ENCODE measurements at places on chromosomes 1 and 21.

DNA sequence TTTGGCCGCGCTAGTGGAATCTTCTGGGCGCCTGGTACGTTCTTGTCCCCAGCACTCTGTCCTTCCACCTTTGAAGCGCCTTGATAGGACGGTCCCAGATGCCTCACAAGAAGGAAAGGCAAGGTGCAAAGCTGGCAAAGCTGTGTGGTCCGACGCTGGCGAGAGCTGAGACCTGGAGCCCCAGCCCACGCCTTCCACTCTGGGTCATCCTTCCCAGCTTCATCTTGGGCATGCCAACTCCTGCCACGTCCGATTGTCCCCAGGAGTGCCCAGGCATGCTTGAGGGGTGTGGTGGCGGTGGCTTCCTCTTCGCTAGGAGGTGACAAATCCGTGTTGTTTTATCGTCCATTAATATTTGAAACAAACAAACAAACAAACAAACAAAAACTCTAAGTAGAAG, 123.9 kb upstream of the DPYD start:
- DNase-seq = no peak

DNA sequence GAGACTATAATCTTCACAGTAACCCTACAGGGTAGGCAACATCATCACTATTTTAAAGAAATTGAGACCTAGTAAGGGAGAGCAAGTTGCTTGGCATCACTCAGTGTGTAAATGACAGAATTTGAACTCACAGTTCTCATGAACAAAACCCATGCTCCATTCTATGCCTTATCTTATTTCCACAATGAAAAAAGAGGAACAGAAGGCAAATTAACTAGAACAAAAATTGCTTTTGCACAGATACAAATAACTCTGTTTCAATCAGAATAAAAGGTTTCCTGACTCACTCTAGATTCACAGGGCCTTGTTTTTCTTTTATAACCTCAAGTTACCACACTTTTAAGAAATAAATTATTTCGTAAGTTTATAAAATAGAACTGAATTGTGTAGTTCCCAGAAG, 90.1 kb downstream of the UCHL5 start:
- DNase-seq = no peak

DNA sequence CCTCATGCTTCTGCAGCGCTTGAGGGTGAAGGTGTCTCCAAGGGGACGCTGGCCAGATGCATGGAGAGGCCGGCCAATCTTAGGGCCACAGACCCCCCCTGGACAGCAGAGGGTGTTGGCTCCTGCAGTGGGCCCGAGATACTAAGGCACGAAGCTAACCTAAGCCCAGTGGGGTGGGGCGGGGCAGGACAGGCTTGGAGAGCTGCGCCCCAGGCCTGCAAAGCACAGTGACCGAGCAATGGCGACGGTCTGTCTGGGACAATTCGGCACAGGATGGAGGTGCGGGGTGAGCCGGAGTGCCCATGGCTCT, 1.3 kb downstream of the FNDC10 start:
- DNase-seq = no peak

DNA sequence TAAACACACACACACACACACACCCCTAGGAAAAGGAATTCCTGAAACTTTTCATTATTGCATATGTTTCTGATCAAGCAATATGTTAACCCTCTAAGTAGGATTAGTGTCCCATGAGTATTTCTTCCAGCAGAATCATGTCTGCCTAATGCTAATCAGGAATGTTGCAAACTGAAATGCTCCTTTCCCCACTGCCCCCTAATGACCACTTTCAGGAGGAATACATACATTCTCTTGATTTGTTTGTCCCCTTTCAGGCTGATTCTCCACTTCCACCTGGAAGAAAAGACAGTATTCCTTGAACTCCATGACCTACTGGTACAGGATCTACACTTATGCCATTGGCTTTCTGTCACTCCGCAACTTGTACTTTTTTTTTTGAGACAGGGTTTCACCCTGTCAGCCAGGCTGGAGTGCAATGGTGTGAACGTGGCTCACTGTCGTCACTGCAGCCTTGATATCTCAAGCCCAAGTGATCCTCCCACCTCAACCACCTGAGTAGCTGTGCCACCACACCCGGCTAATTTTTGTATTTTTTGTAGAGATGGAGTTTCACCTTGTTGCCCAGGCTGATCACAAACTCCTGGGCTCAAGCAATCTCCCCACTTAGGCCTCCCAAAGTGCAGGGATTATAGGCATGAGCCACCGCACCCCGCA, 56.7 kb downstream of the LRIG2 start:
- no peak for DNase-seq

- DNase-seq = no peak
Measured at GRCh38 chr1:94612525-94613204, 71.1 kb upstream of the F3 start.

DNA sequence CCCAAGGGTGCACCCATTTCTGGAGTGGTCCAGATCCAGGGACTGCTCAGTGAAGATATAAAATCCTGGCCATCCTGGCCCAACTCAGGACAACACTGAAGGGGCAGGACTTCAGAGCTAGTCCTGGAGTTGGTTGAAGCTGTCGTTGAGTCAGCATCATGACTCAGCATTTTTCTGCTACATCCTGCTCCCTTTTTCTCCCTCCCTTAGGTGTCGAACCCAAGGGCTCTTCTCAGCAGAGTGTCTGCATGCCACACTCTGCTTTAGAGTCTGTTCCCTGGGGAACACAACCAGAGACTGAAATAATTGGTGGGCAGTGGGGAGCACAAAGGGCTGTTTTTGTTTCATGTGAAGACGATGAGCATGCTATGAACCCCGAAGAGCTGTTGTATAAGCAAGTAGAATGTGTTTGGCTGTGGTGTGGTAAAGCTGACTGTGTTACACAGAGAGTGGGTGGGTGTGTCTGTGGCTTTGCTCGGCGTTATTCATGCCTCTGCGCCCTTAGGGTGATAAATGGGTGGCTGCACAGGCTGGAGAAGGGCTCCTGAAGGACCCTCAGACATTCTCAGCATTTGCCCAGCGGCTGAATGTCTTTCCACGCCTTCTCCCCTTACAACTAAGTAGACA, 167.2 kb downstream of the CYYR1 start:
- DNase-seq = no peak

DNA sequence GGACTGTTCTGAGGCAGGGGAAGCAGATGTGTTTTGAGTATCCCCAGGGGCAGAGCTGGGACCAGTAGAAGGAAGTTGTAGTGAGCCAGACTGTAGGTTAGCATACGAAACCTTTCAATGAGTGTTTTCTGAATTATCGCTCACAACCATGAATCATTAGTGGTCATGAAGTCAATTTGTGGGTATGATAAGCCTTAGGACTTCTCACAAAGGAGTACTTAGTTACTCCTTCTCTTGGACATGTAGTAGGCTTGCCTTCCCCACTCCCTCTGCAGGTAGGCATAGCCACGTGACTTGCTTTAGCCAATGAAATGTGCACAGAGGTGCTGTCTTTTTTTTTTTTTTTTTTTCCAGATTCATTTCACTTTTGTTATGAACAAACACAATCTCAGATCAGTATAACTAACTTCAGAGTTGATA, 23.9 kb upstream of the FAAH start:
- DNase-seq = no peak

DNA sequence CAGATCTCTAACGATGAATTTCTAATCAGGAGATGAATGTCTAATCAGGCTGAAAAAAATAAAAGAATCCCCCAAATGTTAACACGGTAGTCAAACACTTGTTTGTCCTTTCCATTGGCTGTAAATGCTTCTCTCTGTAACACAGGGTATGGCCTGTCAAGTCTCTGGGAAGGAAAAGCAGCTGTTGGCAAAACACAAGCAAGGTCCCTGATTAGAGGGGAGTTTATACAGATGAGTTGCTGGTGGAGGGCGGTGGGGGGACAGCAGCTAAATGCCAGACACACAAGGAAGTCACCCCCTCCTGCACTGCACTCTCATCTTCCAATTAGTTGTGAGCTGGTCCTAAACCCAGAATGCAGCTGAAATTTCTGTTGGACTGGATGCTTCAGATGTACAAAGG, 51.0 kb downstream of the PGBD5 start:
- DNase-seq = no peak

DNA sequence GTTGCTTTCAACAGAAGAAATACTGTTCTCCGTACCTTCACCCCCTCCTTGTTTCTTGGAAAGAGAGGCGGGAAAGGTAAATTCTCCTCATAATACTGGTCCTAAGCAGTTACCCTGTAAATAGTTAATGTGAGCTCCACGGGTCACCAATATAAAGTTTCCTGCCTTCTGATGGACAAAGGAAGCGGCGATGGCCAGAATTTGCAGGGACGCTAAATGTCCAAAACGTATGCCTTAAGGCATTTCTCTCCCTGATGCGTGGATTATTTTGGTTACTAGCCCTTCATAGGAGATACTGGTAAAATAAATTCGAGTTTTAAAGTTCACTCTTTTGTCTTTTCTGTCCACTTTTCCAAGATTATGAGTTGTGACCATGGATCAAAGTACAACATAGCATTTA, 898 bp upstream of the PTGS2 start:
- DNase-seq = no peak

DNA sequence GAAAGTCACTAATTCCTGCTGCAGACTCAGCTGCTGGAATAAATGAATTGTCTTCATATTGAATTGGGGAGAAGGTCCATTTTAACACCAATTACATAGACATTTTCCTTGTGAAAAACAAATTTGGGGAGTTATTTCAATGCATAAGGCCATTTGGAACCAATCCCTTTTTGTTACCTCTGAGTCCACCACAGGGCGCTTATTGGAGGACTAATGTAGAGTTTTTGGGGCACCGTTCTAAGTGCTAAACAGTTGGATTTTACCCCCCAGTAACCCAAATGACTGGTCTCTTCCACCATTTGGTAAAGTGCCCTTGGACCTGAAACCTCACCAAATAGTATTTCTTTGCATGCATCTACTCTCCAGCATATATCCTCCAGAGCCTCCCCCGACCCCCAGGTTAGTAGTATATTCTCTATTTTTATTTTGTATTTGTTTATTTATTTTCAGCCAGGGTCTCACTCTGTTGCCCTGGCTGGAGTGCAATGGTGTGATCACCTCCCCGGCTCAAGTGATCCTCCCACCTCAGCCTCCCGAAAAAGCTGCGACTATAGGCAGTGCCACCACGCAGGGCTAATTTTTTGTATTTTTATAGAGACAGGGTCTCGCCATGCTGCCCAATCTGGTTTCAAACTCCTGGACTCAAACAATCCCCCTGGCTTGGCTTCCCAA, 1.6 kb downstream of the PRUNE1 start:
- no peak for DNase-seq

- DNase-seq = no peak
Measured at GRCh38 chr21:44556879-44557278, 1.7 kb downstream of the KRTAP10-3 start.

- DNase-seq = no peak
Measured at GRCh38 chr1:11594222-11594621, 60.0 kb downstream of the FBXO2 start.

DNA sequence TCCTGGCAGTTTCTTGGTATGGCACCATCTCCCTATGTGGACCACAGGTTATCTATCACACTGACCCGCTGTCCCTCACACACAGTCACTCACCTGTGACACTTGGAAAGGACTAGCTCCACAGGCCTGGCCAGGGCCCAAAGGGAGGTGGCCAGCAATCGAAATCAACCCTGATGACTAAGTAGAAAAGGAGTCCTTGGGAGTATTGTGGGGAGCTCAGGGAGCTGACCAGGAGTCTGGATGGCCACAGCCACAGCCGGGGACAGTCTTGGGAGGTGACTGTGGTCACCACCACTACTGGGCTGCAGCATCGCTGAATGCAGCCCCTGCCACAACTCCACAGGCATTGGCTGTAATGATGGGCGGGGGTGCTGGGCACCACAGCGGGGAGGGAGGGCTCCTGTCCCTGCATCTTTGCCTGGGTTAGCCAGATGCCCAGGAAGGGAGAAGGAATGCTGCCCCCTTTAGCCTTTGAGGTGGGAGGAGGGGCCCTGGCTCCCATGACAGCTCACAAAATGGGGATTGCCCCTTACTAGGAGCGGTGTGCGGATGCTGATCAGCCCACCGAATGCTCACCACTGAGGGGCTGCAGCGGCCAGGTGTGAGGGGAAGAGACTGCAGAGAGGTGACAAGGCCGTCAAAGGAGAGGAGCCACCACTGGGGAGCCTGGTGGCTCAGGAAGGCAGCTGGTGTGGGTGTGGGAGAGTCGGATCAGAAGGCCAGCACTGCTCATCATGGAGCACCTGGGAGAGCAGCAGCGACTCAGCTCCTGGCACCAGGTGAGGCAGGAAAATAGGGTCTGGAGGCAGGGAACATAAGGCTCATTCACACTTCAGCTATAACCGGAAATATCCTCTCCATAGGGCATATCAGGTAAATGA, 61.3 kb downstream of the H3-3A start:
- no peak for DNase-seq

GRCh38 chr1:30787856-30788495, 30.4 kb upstream of the LAPTM5 start:
- no peak for DNase-seq

DNA sequence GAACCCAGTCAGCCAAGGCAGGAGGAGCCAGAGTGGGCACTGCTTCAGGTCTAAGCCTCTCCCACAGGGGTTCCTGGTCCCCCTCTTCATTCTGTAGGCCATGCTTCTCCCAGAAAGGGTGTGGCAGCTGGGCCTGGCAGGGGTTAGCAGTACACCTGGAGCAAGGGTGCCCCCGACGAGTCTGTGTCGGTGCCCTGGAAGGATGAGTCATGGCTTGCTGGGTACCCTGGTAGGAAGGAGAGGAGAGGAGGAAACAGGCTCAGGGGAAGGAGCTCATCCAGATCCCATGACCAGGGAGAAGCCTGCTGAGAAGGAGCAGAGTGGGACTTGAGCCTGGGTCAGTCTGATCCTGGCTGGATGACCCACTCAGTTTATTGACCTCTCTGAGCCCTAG, 10.3 kb downstream of the KDF1 start:
- DNase-seq = no peak

DNA sequence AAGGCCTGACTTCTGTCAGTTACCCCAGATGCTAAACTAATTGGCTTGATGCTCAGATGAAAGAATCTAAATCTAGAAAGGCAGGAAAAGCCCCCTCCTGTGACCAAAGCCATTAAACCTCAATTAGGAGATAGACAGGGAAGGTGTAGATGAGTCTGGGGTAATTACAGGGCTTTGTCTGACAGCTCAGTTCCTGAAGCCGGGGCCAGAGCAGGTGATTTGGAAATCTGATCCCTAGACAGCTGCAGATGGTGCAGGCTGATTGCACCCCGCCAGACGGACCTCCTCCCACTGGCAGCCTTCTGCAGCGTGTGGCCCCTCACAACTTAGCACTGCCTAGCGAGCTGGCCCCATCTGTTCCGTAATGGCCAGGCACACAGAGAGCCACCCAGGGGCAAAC, 395.1 kb downstream of the HLX start:
- DNase-seq = no peak

GRCh38 chr1:103371234-103371633, 154.3 kb upstream of the RNPC3 start:
- no peak for DNase-seq

GRCh38 chr1:234844479-234845031, 234.6 kb upstream of the IRF2BP2 start:
- no peak for DNase-seq

Data from stimulated activated CD8-positive, alpha-beta memory T cell treated with anti-CD3 and anti-CD28 coated beads, Interleukin-15, amount 100 ng/mL, for 48 hours (primary cell).